Myometrial cell (primary cell): ENCODE measurements at places on chromosomes 4 and X. TPM values are rescaled to one million over a fixed set of nuclear protein-coding genes. Genes with fewer than 3 reads are reported as not detected.

ZNF157 gene
- under 0.01 TPM in 1 of 2 replicates, not detected in the other for total RNA-seq

MID1 gene
- 7.2 and 9.9 TPM in 2 replicates for total RNA-seq

NUP62CL gene
- total RNA-seq: 1.4 TPM in 1 of 2 replicates, not detected in the other

SAP30 gene
- 16.1 and 18.7 TPM in 2 replicates for total RNA-seq

PAK3 gene
- 0.18 and 0.58 TPM in 2 replicates for total RNA-seq

DCAF8L2 gene
- total RNA-seq: not detected in 2 replicates

FHIP1A gene
- total RNA-seq: under 0.01 and 0.53 TPM in 2 replicates

PNMA5 gene
- total RNA-seq: not detected in 2 replicates

TEX13D gene
- not detected in 2 replicates for total RNA-seq

MAGEA8 gene
- total RNA-seq: not detected in 2 replicates

SAGE1 gene
- not detected in 2 replicates for total RNA-seq

CLNK gene
- not detected in 2 replicates for total RNA-seq
